Cortex of kidney (tissue), 1 donor: ENCODE measurements at places on chromosomes 2 and 18.

DNA sequence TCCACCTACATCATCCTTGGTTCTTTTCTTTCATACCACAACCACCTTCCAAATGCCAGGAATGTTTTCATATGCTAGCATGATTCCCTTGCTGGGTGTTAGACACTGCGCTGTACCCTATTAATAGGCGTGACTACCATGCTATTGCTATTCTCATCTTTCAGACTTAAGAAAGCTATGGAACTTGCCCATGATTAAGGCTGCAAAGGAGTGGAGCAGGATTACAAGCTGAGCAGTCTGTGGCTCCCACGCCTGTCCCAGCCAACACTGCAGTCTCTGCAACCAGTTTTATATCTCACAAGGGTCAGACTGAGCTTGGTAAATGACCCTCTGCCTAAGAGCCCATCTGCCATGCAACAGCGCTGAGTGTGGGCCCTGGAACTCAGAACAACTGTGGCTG is 285.7 kb upstream of the POU3F3 start:
- DNase-seq, result no peak

- no peak for DNase-seq
Observed at GRCh38 chr2:179140571-179140970, 90.6 kb upstream of the CCDC141 start.

- DNase-seq, result no peak
Observed at GRCh38 chr2:46308629-46309028, 11.4 kb downstream of the EPAS1 start.

GRCh38 chr18:9824474-9824832 is 61.3 kb upstream of the TXNDC2 start:
- no peak for DNase-seq

DNA sequence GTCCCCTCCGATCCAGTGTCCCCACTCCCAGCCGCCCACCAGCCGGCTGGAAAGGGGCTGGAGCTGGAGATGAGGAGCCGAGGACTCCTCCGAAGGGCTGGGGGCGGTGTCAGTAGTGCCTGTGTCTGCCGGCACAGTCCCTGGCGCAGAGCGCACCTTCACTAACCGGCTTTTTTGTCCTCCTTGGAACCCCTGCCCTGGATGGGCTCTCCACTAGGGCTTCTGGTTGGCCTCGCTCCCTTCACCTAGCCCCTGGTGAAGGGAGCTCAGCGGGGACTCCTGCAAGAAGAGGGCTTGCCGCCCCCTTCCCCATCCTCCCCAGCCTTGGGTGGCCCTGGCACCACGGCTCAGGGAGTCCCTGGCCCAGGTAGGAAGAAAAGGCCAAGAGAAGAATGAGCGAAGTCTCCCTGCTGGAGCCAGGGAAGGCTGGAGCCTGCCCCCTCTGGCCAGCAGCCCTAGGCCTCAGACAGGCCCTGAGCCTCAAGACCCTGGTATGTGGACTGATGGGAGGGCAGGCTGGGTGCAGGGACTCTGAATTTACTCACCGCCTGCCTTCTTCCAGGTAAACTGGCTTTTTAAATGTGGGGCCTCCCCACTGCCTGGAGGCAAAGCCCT is 570 bp upstream of the ECEL1 start:
- DNase-seq, result no peak

DNA sequence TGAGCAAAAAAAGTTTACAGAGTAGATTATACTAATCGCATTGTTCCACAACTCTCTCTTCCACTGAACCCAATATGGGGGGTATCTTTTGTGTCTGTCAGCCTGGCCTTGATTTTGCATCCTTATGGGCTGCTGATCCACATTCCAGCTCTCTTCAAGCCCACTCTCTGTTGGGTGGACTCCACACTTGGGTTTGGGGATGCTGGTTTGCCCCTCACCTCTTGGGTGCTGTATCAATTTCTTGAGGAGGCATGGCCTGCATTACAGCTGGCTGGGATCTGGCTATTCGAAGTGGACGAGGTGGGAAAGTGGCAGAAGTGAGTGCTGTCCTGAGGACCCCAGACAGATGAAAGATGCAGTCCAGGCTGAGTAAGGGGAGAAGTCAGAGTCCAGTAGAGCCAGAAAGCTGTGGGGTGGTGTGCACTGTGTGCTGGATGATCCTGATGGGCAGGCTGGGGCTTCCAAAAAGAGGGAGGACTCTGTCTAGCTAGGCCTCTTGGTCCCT is 141.4 kb downstream of the CAPN13 start:
- no peak for DNase-seq

GRCh38 chr2:231930593-231931281 is 4.5 kb upstream of the NPPC start:
- no peak for DNase-seq

DNA sequence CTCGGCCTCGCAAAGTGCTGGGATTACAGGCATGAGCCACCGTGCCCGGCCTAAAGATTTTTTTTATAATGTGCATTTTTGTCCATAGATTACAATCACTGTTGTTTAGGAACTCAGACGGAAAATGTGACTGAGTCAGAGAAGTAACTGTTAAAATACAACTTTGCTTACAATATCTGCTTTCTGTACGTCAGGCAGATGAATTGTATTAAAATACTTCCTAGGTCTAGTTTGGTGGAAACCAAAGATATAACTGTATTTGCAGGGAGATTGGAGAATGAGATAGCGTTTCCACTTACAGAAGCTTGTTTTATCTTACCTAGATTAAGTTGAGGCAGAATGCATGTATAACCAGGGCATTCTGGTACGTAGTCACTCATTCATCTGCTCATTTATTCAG is 36.7 kb downstream of the ASAP2 start:
- no peak for DNase-seq

GRCh38 chr18:47978141-47978540 is 47.7 kb upstream of the SMAD2 start:
- DNase-seq, result no peak

- no peak for DNase-seq
Observed at GRCh38 chr2:177852389-177852788, 220.2 kb downstream of the PDE11A start.

GRCh38 chr2:58204195-58204959 is 36.7 kb downstream of the FANCL start:
- no peak for DNase-seq

DNA sequence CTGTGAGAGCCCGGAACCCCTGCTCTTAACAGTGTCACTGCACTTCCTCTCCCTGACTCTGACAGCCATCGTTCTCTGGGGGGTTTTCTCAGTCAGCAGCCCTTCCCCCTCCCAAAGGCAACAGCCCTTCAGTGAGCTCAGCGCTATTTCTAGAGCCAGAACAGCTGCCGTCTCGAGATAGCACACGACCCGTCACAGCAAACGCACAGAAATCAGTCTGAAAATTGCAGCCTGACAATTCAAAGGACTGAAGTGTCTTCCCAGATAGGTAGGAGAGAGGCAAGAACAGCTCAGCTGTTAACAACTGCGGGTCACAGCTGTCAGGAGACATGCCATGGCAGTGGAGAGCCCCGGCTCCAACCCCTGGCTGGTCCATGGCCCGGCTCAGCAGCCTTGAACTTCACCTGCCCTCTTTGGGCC is 45.4 kb downstream of the ST8SIA5 start:
- no peak for DNase-seq

DNA sequence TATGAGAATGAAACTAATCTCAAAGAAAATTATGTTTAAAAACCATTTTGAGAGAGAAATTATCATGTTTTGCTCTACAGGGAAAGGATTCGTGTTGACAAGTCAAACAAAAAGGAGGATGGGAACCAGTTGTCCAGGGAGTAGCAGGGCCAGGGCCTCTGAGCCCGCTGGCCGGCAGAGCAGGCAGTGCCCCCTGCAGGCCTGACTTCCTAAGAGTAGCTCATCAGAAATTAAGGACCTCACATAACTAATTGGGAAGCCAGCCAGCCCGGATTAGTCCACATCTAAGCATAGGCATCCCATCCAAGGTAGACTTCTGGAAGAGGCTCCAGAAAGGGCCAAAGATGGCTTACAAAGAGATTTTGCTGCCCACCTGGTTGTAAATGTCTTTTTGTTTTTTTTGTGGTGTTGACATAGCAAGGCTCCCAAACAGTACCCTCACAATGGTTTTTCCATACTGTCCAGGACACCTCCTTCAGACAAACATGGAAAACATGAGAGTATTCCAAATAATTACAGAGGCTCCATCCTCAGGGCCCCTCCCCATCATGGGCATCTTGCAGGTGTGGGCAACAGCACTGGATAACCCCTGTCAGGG is 241.2 kb upstream of the TANK start:
- DNase-seq, result no peak

GRCh38 chr2:203328760-203329540 is 756 bp downstream of the ABI2 start:
- no peak for DNase-seq

- DNase-seq, result no peak
Observed at GRCh38 chr2:176122683-176123410, at the start of gene HOXD9. Gene HOXD9 (plus strand): TSS chr2:176122719. CDS start chr2:176122769, 50 bp downstream.

GRCh38 chr18:26267357-26267930 is 41.2 kb downstream of the TAF4B start:
- DNase-seq, result no peak

- no peak for DNase-seq
Observed at GRCh38 chr2:8661736-8662135, 20.1 kb upstream of the ID2 start.

DNA sequence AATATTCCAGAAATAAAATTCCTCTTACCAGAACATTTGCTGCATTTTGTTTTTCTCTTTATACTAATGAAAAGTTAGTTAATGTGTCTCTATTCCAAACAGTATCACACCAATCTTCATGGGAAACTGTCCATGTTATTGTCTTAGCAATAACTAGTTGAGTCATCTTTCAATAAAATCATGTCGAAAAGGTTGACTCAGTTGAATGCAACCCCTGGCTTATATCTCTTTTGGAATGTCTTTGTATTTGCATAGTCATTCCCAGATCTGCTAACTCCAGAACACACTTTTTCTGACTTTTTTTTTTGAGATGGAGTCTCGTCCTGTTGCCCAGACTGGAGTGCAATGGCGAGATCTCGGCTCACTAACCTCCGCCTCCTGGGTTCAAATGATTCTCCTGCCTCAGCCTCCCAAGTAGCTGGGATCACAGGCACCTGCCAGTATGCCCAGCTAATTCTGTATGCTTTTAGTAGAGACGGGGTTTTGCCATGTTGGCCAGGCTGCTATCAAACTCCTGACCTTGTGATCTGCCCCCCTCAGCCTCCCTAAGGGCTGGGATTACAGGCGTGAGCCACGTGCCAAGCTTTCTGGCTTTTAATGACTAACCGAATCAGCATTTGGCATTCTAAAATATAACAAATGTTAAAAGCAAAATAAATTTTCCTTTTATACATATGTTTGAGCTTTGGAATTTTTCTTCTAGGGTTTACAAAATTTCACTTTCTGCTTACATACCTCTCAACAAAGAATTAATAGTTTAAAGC is 133.2 kb upstream of the GULP1 start:
- DNase-seq, result no peak

DNA sequence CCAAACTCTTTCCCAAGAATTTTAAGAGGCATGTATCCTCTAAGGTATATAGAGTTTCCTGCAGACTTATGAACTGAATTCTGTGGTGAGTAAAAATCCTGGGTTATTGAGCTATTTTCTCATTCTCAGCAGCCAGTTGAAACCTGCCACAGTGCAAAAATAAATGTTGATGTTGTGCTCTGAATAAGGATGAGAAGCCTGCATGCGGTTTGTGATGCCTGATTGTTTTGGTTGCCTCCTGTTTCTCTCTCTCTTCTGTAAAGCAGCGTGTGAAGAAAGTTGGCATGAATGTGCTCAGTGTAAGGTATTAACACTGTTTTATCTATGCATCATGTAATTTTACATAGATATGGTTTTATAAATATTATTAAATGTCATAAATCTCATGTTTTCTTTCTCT is 452.6 kb downstream of the CDH2 start:
- no peak for DNase-seq

- DNase-seq, result no peak
Observed at GRCh38 chr2:15307526-15307925, 253.6 kb downstream of the NBAS start.

GRCh38 chr2:216618785-216619184 is 14.4 kb upstream of the IGFBP2 start:
- DNase-seq, result no peak

GRCh38 chr2:106336737-106337136 is 131.5 kb downstream of the RGPD3 start:
- no peak for DNase-seq
